ENCODE measurements at places on chromosomes 2 and 18.

DNA sequence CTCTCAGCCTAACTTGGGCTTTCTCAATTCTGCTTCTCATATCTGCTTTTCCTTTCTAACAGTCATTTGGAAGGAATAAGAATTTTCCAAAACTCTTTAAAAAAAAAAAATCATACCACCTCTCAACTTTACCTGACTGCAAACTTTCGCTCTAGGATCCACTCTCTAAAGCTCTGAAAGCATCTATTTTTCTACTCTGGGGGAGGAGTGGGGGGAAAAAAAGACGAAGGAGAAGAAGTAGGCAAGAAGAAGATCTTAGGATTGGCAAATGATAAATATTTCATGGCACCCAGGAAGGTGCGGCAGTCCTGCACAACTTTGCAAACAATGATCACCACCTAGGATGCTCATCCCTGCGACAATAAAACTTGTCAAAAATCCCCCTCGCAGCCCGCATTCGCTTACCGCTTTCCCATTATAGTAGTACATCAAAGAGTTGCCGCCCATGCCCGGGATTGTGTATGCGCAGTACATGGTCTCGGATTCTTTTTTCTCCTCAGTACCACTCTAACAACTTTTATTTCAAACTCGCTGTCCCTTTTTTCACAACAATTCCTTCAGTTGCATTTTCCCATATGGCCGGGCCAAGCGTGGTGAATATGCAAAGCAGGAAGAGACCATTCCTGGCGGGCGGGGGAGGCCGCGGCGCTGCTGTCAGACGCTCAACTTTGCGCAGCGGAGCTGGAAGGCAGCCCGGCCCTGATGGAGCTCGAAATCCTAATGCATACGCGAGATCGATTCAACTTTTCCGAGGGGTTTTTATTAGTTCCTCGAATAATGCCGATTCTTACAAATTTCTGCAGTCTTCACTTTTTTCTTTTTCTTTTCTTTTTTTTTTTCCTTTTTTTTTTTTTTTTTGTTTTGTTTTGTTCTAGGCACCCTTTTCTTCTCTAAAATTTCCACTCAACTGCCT, 266.5 kb downstream of the TCF4 start:
- no peak for DNase-seq

DNA sequence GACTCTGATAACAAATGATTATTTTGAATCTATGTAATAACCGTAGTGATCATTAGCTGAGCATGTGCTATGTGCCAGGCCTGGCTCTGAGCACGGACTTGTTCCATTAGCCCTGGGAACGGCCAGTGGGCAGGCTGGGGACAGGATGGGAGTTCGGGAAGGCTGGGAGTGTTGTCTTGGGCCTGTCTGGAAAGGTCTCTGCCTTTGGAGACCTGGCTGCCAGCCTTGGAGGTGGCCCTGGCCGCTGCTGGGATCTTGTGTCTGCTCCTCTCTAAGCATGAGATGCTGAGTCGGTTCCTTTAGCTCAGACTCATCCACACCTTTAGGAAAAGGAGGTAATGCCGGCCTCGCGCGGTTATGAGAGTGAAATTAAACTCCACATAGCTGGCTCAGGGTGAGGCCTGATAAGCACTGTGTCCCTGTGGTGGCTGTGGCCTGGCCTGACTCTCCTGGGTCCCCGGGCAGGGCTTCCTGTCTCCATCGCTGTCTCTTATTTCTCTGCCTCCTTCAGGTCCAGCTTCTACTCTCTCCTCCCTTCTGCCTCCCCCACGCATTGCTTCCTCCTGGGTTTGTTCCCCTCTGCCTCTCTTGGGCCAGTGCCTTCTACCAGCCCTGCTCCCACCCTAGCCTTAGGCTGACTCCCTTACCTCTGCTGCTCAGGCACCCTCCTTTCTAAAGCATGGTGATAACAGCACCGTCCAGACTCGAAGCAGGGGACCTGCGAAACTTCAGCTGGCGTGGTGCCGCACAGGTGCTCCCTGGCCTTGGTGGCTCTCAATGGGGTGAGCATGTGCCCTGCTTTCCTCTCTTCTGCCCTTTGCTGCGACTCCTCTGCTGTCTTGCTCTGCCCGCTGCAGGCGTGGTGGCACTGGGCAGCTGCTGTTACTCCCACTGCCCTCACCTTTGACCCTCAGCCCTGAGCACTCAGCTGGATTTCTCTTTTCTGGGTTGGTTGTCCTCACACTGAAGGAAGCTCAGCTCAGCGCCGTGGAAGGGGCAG, 41.8 kb downstream of the NCK2 start:
- DNase-seq, result no peak

GRCh38 chr18:53503914-53504441, 720.5 kb downstream of the MBD2 start:
- no peak for DNase-seq

DNA sequence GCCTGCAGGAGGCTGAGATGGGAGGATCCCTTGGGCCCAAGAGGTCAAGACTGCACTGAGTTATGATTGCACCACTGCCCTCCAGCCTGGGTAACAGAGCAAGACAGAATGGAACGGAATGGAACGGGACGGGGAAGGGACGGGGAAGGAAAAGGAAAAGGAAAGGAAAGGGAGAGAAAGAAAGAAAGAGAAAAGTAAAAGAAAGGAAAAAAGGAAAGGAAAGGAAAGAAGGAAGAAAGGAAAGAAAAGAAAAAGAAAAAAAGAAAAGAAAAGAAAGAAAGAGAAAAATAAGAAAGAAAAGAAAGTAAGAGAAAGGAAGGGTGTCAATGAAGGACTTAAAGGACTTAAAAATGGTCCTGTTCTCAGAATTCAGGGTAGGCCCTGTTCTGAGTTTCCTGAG, 4.3 kb upstream of the SPOPL start:
- no peak for DNase-seq

GRCh38 chr2:112023707-112024106, 31.4 kb upstream of the TMEM87B start:
- no peak for DNase-seq
